ENCODE measurements at places on chromosomes 7 and 10.

- no peak for DNase-seq
These were observed 16.9 kb downstream of the TAS2R41 start for GRCh38 chr7:143494622-143495021.

- no peak for DNase-seq
These were observed 85.1 kb upstream of the FGFR2 start for GRCh38 chr10:121683366-121683765.

DNA sequence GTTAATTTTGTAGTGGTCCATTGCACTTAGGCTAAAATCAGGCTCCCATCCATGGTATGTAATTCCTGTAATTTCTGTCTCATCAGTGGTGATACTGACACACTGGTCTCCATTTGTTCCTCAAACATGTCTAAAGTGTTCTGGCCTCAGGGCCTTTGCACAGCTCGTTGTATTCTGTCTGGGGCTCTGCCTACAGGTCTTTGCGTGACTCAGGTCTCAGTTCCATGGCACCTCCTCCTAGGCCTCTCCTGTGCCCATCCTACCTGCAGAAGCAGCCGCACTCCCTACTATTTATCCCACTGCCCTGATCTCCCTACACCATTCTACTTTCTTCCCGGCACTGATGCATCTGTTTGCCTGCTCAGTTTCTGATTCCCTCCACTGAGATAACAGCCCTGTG, 173.8 kb downstream of the ITGA8 start:
- DNase-seq = no peak

GRCh38 chr10:71150796-71151195, 61.6 kb upstream of the UNC5B start:
- DNase-seq = no peak

- no peak for DNase-seq
These were observed 243.1 kb upstream of the KIAA1217 start for GRCh38 chr10:23965880-23966279.

- no peak for DNase-seq
These were observed 94.8 kb downstream of the SVIL start for GRCh38 chr10:29540016-29540415.

GRCh38 chr10:62224606-62225005, 44.0 kb downstream of the RTKN2 start:
- no peak for DNase-seq

GRCh38 chr10:55024713-55025112, 223.7 kb upstream of the PCDH15 start:
- DNase-seq = no peak

GRCh38 chr7:84154991-84155781, 39.4 kb downstream of the SEMA3A start:
- DNase-seq = no peak

DNA sequence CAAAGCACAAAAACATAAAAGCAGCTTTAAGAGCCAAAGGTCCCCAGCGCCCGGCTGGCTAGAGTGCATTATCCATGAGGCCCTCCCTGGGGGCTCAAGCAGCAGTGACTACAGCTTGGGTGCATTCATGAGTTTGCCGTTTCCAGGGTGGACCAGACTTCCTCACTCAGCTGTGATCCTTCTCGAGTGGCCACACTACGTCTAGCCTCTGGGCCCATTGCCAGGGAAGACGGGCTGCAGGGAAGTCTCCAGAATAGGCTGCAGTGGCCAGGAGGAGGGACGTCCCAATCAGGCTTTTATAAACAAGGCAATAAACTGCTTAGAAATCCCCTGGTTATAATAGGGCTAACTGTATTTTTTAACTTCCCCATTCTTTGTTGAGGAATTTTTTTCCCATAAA, 89.4 kb upstream of the C1QL3 start:
- no peak for DNase-seq

GRCh38 chr10:117964536-117964935, 82.2 kb downstream of the RAB11FIP2 start:
- DNase-seq = no peak

DNA sequence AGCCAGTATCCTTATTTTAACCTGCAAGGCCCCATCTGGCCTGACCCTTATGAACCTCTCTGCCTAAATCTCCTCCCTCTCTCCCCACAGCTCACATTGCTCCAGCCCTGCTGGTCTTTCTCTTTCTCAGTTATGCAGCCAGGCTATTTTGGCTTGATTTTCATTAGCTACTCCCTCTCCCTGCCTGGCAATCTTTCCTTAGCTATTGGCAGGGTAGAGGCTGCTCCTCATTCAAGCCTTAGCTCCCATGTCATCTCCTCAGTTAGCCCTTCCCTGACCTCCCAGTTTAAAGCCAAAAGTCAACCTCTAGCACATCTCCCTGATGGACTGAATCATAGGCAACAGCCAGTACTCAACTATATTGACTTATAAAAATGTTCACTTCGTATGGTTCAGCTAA, 214.4 kb upstream of the CELF2 start:
- no peak for DNase-seq

- no peak for DNase-seq
These were observed 140.6 kb downstream of the KCNMA1 start for GRCh38 chr10:77496941-77497420.

GRCh38 chr7:68547181-68547580, 1051.1 kb upstream of the AUTS2 start:
- no peak for DNase-seq

GRCh38 chr10:94327649-94328048, 35.1 kb downstream of the NOC3L start:
- no peak for DNase-seq

DNA sequence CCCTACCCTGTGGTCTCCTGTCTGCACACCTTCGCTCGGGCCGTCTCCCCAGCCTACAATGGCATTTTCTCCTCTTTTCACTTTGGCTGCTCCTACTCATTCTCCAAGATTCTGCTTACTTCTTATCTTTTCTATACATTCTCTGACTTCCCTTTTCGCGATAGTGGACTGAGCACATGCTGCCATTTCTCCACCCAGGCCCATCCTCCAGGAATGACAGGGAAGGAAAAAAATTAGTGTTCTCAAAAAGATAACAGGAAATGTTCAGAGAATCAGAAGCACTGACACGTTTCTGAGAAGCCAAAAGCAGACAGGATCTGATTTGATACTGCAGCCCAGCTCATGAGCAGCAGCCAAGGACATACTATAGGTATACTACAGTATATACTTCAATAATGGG, 6.4 kb upstream of the ANXA11 start:
- no peak for DNase-seq

- DNase-seq = no peak
These were observed 132.6 kb upstream of the PDLIM1 start for GRCh38 chr10:95423164-95424005.

DNA sequence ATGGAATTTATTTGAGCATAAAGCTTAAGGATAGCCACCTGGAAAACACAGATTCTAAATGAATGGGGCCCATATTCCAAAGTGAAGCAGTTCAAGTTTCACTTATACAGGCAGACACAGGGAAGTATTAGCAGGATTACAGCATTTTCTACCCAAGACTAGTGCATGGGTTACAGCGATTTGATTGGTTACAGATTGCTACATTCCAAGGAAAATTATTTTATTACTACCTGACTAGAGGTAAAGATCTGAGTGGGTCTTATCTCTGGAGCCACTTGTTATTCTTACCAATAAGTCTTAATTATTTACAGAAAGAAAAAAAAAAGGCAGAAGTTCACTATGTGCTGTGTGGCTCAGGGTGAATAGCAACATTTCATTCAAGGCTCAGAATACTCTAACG, 87.4 kb upstream of the ITGB1 start:
- DNase-seq = no peak

- no peak for DNase-seq
These were observed 4.4 kb upstream of the LZTS2 start for GRCh38 chr10:100995181-100995580.

DNA sequence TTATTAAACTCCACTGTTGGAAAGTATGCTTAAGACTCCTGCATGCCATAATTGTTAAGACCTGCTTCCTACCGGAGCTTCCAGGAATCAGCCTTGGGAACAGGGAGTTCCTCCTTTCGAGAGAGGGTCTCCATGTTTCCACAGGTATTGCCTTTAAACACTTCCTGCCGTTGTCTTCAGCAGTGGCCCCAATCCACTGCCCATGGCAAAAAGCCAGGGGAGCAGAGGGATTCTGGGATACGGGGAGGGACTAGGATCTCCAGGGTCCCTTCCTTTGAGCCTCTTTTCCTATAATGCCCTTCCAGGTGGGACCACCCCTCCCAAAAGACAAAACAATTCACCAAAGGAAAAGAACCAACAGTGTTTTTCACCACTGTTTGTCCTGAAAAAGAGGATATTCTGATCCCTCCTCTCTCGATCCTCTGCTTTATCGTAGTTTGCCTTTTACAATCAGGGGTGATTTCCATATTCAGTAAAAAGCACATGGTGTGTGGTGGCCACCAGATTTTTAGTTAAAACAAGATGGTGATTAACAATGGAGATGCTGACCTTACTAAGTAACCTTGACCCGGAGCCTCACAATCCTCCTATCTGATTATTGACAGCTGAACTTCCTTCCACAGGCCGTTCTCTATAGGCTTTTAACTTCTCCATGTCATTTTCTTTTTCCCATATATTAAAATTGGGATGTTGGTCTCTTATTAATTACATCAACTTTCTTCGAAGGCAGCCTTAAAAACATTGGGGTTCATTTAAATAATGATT, 36.0 kb downstream of the LRRC72 start:
- no peak for DNase-seq

GRCh38 chr10:97549587-97550322, 22.8 kb upstream of the ANKRD2 start:
- DNase-seq = no peak

GRCh38 chr10:29063806-29064644, 224.8 kb upstream of the LYZL1 start:
- DNase-seq = no peak

GRCh38 chr7:138338361-138338760, 121.7 kb upstream of the TRIM24 start:
- DNase-seq = no peak

- no peak for DNase-seq
These were observed 11.5 kb downstream of the MYL10 start for GRCh38 chr7:101617451-101618206.

DNA sequence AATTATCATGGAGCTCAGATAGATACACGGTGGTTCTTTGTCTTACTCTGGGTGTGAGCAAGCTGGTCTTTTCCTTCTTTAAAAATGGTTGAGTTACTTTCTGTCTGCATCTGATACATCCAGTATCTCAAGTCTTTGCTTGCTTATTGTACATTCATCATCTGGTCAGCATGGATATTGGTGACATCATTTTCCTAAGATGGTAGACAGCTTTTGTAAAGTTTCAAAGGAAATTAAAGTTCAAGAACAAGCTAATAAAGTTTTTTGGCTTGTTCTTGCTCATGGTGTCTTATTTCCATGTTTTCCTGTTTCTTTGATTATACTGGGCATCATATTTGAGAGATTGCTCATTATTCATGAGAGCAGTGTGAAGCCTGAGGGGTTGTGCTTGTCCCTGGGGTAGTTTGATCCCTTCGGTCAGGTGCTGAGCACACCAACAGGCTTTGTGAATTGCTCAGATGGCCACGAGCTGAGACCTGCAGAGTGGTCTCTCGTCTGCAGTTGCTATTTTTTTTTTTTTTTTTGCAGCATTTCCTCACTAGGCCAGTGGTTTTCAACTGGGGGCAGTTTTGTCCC, 38.5 kb downstream of the MGMT start:
- no peak for DNase-seq

DNA sequence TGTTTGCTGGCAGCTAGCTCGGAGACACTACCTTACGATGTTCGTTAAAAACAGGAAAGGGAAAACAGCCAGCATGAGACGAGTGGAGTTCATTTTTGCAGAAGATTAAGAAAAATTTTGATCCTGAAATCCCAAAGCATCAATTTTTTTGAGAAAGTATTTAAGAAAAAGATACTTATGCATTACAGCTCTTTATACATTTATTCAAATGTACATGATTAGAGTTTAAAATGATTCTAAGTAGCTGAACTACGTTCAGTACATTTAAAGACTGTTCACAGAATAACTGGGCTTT, 34.7 kb downstream of the CNPY1 start:
- DNase-seq = no peak

DNA sequence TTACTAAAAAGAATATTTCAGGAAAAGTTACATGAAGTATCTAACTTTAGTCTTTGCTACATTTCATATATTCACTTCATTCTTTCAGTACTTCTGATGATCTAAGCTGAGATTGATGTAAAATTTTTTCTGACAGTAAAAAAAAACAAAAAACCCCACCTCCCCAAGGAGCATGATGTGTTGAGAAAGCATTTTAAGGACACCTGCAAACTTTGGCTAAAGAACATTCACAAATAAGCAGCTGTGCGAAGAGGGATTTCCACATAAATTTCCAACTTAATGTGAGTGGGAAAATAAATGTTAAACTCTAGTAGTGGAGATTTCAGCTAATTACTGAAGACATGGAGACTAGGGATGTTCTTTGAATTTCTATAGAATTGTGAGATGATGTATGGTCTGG, 35.5 kb downstream of the DLD start:
- DNase-seq = no peak

DNA sequence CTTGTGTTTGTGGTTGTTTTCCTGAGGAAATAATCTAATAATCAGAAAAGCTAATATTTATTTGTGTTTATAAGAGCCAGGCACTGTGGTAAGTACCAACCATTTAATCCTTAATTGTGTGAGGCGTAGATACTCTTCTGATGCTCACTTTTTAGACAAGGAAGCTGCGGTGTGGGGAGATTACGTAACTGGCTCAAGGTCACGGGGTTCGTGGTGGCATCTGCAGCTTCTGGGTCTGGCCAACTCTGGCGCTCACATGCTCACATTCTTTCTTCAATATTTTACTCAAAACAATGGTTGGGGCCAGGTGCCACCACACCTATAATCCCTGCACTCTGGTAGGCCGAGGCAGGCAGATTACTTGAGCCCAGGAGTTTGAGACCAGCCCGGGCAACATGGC, 77.6 kb downstream of the RALA start:
- no peak for DNase-seq

DNA sequence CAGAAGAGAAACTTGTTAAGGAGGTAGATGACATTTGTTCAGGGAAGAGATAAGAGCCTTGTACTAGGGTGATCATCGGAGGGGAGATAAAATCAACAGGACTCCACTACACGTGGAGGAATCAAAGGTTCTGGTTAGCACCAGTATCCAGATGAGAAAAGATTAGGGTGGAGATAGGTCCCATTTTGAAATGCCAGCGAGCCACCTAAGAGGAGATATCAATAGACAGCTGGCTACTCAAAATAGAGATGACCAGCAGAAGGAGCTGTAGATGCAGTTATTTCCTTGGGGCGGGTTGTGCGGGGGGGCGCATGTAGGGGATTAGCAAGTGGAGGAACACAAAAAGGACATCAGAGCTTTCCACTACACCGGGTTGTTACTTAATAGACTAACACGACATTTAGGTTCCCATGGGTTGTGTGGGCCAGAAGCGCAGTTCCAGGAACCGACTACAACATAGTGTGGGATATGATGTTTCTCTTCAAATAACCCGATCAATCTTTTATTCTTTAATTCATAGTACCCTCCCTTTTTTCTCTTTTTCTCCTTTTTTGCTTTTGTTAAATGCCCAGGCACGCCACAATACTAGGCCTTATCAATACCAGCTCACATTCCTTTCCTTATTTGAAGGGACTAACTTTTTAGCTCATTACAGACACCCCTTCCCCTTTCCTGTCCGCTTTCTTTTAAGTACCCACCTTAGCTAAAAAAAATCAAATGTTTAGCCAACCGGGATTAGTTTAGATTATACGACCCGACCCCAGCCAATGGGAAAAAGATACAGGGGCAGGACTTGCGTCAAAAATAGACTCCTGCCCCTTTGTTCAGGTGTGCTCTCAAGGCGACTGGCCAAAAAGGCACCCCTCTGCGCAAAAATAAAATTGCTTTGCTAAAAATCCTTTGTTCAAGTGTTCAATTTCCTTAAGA, 2.0 kb upstream of the KIF11 start:
- peak; percentile 38 for DNase-seq
